NCI-H1092 treated with DMSO at 0.1 percent for 48 hours (cell line): ENCODE measurements at places on chromosomes 3 and 15.

DNA sequence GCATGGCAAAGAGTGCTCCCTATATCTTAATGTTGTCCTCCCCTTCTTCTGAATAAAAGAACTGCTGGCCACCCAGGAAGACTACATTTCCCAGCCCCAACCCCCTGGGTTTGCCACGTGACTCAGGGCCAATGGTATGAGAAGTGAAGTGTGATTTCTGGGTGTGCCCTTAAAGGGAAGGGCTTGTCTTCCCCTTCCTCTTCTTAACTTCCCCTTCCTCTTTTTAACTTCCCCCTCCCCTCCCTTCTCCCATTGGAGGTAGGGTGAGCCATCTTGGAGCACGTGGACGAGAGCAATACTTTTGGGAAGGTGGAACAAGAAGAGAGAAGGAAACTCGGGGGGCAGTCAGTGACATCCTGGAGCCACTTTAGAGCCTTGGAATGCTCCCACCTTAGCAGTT, 6.8 kb upstream of the KBTBD12 start:
- DNase-seq, result no peak

- DNase-seq, result no peak
These were observed 2.4 kb upstream of the CD96 start for GRCh38 chr3:111539351-111540331.

- peak; percentile 27 for DNase-seq
These were observed at the start of gene NTRK3 for GRCh38 chr15:88256279-88257230. Gene NTRK3 (minus strand): TSS chr15:88256739. CDS start chr15:88256153, 586 bp downstream.

GRCh38 chr3:64667138-64667537, 20.7 kb downstream of the ADAMTS9 start:
- no peak for DNase-seq

GRCh38 chr3:125202197-125202596, 10.4 kb downstream of the SLC12A8 start:
- no peak for DNase-seq

- DNase-seq, result peak; percentile 34
These were observed 923 bp downstream of the SIAH2 start for GRCh38 chr3:150761831-150762661.

DNA sequence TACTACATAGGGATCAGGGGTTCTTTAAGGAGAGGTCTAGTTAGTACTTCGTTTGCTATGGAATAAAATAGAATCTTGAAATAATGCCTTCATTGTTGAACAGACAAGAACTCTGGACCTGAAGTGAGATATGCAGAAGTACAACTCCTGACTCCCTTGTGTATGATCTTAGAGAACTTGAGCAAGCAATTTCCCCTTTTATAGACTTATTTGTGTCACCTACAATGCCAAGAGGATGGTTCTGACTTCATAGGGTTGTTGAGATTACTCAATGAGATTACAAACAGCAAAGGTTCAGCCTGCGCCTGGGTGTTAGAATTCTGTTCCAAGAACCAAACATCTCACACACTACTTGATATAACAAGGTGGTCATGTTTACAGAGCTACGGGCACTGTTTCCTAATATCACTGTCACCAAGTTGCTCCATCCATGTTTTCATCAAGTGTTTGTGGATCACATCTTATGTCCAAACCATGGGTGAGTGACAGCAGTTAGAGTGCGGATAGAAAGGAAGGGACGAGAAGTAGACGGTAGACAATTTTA, 76.7 kb upstream of the ADAMTS9 start:
- DNase-seq, result no peak

GRCh38 chr3:16912400-16913263, 27.9 kb downstream of the PLCL2 start:
- DNase-seq, result no peak

DNA sequence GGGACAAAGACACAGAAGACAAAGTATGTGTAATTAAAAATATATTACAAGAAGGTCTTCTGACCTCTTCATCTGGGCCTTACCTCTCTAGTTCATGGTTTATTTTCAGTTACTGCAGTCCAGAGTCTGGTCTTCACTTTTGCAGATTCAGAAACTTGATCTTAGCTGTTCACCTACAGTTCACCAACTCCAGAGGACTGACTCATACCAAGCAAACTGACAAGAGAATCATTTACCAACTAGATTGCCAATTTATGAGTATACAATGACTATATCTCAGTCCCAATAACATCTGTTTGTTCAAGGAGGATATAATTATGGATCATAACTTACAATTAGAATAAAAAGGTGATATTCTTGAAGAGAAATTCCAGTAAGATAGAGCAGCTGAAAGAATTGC, 9.0 kb downstream of the P2RY1 start:
- DNase-seq, result no peak

DNA sequence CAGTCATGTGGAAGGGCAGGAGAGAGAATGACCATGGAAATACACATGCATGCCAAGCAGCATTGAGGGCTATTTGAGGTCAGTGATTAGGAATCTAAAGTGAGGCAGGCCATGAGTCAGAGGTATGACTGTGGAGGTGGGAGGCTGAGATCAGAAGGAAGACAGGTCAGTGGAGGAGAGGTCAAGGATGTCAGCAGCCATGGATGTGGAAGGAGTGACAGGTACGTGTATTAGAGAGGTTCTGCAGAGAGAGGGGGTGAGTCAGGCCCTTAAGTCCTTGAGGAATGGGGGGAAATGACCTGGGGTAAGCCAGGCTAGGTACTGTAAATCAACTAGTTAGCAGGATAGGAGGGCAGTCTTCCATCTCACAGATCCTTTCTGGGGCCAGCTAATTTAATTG, 166.6 kb downstream of the ANO10 start:
- DNase-seq, result no peak

DNA sequence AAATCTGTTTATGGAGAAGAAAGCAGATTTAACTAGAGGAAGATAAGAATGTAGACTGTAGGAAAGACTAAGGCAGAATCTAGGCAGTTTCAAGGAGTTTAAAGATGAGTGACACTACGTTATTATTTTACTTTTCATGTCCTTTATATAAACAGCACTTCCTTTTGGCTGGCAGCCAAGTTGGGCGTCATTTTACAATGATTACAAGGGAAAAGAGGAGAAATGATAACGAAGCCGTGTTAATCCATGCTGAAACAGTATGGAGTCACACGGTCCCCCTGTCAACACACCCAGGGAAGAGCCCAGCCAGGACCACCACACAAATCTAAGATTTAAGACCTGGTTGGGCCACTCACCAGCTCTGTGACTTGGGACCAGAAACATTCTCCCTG, 83.7 kb upstream of the NEO1 start:
- DNase-seq, result no peak

DNA sequence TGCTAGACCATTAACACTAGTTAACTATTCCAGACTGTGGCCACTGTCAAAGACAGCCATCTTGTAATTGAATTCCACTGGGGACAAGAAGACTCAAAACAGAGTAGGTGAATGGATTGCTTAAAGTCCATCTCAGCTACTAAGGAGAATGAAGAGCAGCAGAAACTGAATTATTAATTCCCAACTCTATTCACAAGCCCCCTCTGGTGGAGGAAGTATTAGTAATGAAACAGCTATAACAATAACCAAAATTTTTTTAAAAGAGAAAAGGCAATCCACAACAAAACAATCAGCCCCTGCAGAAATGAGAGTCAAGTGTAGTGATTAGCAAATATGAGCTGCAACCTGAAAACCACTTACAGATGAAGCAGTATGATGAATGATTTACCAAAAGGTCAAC, 302.8 kb downstream of the FHIT start:
- peak; percentile 4 for DNase-seq

- DNase-seq, result no peak
These were observed 812 bp upstream of the SEC62 start for GRCh38 chr3:169965562-169966427.

GRCh38 chr15:54560417-54560816, 582.2 kb downstream of the UNC13C start:
- no peak for DNase-seq

GRCh38 chr15:89766357-89767311, 9.5 kb upstream of the MESP2 start:
- DNase-seq, result no peak
